ENCODE measurements at places on chromosomes 1 and 21.

DNA sequence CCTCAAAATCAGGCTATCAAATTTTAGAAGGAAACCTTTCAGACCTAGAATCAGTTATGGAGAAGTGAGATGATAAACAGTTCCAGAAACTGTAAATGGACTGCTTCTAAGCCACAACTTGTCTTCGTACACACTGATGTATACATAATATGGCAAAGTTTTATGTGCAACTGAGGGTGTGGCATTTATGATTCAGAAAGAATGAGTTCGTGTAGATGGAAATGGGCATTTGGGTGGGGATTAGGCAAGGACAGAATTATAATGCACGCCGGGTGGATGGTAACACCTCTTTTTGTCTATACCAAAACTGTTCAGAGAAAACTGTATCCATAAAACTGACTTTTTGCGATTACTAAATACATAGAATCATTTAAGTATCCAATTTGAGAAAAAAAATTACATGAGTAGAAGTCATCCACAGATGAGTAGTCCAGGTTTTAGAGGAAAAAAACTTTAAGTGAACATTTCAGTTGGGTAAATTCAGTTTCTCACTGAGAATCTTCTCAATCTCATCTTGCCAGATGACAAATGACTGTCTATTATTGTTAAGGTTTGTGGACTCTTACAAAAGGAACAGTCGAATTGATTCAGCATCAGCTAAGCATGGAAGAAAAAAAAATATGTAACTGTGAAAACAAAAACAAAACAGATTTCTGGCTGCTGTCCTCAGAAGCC lies 22.5 kb downstream of the ERRFI1 start:
- H3K4me3 ChIP-seq: no peak overlapping the region
- H3K27me3 ChIP-seq: no peaks in the 10 kb centered on the region
- H3K27ac ChIP-seq: peak overlapping the region; percentile 95
- no peaks in the 10 kb centered on the region for H3K36me3 ChIP-seq
- H3K4me1 ChIP-seq: peaks cover 65% of the 10 kb centered on the region

DNA sequence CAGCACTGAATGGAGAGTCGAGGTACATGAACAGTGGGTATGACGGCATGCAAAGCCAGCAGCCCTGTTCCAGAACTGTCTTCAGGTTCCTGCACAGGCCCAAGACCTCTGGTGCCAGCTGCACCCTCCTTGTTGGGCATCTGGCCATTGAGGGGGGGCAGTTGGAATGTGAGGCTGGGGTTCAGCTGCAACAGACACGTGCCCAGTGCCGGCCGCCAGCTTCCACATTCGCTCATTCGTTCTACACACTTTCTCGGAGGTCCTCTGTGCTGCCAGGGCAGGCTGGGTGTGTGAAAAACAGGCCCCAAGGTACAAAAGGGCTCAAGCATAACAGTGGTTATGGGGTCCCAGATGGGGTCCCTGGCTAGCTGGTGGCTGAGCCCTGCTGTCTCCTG lies 37.9 kb upstream of the SLC19A1 start:
- no peak overlapping the region for H3K4me3 ChIP-seq
- H3K36me3 ChIP-seq: no peaks in the 10 kb centered on the region

DNA sequence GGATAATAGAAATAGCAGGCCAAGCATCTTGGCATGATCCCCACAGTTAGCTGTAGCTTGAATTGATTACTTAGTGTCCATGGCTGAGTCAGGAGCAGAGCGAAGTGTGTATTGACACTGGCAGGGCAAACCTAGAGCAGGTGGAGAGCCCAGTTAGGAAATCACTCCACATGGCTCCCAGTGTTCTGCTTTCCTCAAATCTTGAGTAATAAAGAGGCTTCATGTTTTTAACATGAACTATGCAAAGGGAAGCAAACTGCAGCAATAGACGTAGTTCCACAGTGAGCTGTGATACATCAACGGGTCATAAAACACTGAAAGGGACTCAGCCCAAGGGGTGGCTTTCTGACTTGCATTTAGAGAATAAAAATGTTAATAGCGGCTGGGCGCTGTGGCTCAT lies 28.9 kb downstream of the RHEX start:
- H3K27me3 ChIP-seq: no peaks in the 10 kb centered on the region
- H3K36me3 ChIP-seq: no peaks in the 10 kb centered on the region
- H3K4me3 ChIP-seq: no peak overlapping the region
- no peak overlapping the region for H3K27ac ChIP-seq

- H3K27me3 ChIP-seq: no peaks in the 10 kb centered on the region
- DNase-seq: no peak
- no peak overlapping the region for H3K4me3 ChIP-seq
- H3K27ac ChIP-seq: no peak overlapping the region
- H3K36me3 ChIP-seq: no peaks in the 10 kb centered on the region
These were observed 762.9 kb downstream of the LTN1 start for GRCh38 chr21:28229814-28230213.
